Progenitor cell of endocrine pancreas (in vitro differentiated cells): ENCODE measurements at places on chromosomes 13 and 19. TPM values are rescaled to one million over a fixed set of nuclear protein-coding genes. Genes with fewer than 3 reads are reported as not detected.

DNA sequence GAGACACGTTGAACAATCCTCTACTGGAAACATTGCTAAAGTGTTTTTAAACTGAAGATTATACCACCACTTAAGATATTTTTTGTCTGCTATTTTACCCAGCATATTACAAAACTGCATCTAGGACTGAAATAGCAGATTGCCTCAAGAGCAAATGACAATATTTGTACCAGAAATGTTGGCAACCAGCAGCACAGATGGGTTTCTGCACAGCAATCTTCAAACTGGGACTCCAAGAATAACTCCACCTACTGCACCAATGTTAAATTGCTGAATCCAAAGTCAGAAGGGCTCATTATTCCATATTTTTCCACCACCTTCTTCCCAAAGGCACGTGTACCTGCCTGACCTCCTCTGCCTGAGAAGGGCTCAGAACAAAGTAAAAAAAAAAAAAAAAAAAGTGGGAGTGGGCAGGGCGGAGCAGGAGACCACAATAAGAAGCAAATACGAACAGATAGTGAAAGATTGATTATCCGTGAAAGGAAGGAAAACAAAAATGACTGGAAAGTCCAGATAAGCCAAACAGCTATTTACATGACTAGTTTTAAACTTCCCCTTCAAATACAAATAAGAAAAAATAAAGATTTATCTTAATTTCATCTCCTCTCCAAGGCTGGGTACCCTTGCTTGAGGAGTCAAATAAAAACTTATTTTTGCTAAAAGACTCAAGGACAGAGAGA, 79.4 kb downstream of the FOXO1 start:
- H3K36me3 ChIP-seq = peaks cover 8% of the 10 kb centered on the region
- H3K4me3 ChIP-seq = no peak overlapping the region
- H3K27ac ChIP-seq = no peak overlapping the region
- DNase-seq = no peak

GRCh38 chr13:45715351-45715750, 13.2 kb downstream of the CBY2 start:
- DNase-seq = no peak
- H3K27ac ChIP-seq = no peak overlapping the region
- H3K4me1 ChIP-seq = peaks cover 24% of the 10 kb centered on the region

DNA sequence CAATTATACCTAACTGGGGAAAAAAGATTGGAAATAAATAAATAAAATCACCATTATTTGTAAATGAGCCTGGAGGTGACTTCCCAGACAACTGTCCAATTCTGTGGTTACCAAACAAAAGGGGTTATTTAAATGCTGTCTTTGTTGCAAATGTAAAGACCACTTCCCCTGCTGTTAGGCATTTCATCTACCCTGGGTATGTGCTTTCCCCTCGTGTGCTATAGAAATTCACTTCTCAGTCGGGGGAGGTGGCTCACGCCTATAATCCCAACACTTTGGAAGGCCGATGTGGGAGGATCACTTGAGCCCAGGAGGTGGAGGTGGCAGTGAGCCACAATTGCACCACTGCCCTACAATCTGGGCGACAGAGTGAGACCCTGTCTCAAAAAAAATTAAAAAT, 101.9 kb upstream of the AKAP11 start:
- H3K27ac ChIP-seq = no peak overlapping the region
- H3K27me3 ChIP-seq = no peaks in the 10 kb centered on the region
- peaks cover 10% of the 10 kb centered on the region for H3K36me3 ChIP-seq
- no peak for DNase-seq
- peaks cover 1% of the 10 kb centered on the region for H3K4me1 ChIP-seq
- H3K4me3 ChIP-seq = no peak overlapping the region

Gene ZNF524
- total RNA-seq = 7.9 and 8.5 TPM in 2 replicates

Gene RAB11B
- 180 and 191 TPM in 2 replicates for total RNA-seq

Gene PEAK3
- total RNA-seq = not detected in 2 replicates
